ENCODE measurements at places on chromosomes 2 and 18. TPM values are rescaled to one million over a fixed set of nuclear protein-coding genes. Genes with fewer than 3 reads are reported as not detected.

The SPDYA gene
- 1.2 TPM for polyA plus RNA-seq

The RUFY4 gene
- not detected for polyA plus RNA-seq

The ASB18 gene
- polyA plus RNA-seq = not detected

The TUBA3E gene
- not detected for polyA plus RNA-seq

The CCDC102B gene
- 0.56 TPM for polyA plus RNA-seq

The NAPG gene
- polyA plus RNA-seq = 27.4 TPM

The OSR1 gene
- polyA plus RNA-seq = 21.1 TPM

The TNFAIP6 gene
- 10.2 TPM for polyA plus RNA-seq

The CDK5R2 gene
- polyA plus RNA-seq = not detected

The MPP4 gene
- 3.5 TPM for polyA plus RNA-seq

The STAT4 gene
- polyA plus RNA-seq = 1.9 TPM

The ABCG8 gene
- polyA plus RNA-seq = 0.04 TPM

The RAB31 gene
- polyA plus RNA-seq = 144 TPM

The SERPINB2 gene
- polyA plus RNA-seq = 10.6 TPM

The UGT1A4 gene
- not detected for polyA plus RNA-seq

The AKAIN1 gene
- polyA plus RNA-seq = not detected

The DLX2 gene
- 6.0 TPM for polyA plus RNA-seq

The SIGLEC15 gene
- 1.5 TPM for polyA plus RNA-seq

The APCDD1 gene
- 0.30 TPM for polyA plus RNA-seq

The PLGLB2 gene
- 0.51 TPM for polyA plus RNA-seq

The CIB4 gene
- polyA plus RNA-seq = not detected

The ALPI gene
- polyA plus RNA-seq = not detected

The ARHGAP25 gene
- not detected for polyA plus RNA-seq

The MDH1B gene
- polyA plus RNA-seq = 0.70 TPM

The GPR35 gene
- polyA plus RNA-seq = 0.27 TPM

The DYTN gene
- not detected for polyA plus RNA-seq

The TRABD2A gene
- 3.8 TPM for polyA plus RNA-seq

The POMC gene
- 3.6 TPM for polyA plus RNA-seq

The SCN7A gene
- polyA plus RNA-seq = not detected

The ECEL1 gene
- polyA plus RNA-seq = not detected

The TUBA4B gene
- not detected for polyA plus RNA-seq

The ALPG gene
- polyA plus RNA-seq = not detected

Data from GM23248 (cell line).